ENCODE measurements at places on chromosomes 13 and 19. TPM values are rescaled to one million over a fixed set of nuclear protein-coding genes. Genes with fewer than 3 reads are reported as not detected.
A peak's percentile ranks its signal among the peaks of the same experiment; 100 is the strongest.

DNA sequence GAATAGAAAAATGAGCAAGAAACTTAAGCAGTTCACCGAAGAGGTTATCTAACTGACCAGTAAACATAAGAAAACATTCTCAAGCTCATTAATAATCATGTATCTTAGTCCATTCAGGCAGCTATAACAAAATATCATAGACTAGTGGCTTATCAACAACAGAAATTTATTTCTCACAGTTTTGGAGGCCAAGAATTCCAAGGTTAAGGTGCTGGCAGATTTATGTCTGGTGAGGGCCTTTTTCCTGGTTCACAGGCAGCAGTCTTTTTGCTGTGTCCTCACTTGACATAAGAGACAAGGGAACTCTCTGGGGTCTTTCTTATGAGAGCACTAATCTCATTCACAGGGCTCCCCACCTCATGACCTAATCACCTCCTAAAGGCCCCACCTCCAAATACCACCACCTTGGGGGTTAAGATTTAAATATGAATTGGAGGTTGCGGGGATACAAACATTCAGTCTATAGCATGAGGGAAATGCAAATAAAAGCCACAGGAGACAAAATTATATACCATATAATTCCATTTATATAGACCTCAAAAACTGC, 123.6 kb downstream of the ZAR1L start:
- no peak for DNase-seq
- no peaks in the 10 kb centered on the region for H3K4me1 ChIP-seq
- H3K27ac ChIP-seq = no peak overlapping the region

GRCh38 chr13:95564091-95564490, 11.6 kb downstream of the CLDN10 start:
- no peaks in the 10 kb centered on the region for H3K4me1 ChIP-seq
- no peaks in the 10 kb centered on the region for H3K36me3 ChIP-seq
- no peaks in the 10 kb centered on the region for H3K27me3 ChIP-seq
- no peak for DNase-seq
- H3K4me3 ChIP-seq = no peak overlapping the region
- H3K27ac ChIP-seq = no peak overlapping the region

DNA sequence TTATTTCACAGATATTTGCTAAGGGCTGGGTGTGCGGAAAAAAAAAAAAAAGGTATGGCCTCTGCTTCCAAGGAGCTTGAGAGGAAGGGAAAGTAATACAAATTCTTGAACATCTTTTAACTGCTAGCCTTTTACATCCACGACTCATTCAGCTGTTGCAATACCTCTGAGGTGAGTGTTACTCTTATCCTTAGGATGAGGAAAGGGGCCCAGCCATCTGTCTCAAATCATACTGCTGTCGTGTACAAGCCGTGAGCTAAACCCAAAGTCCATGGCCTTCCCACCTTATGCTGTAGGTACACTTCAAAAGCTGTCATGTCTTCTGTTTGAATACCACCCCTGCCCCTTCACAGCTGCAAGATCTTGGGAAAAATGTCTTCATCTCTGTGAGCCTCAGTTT, 146.8 kb downstream of the KCNRG start:
- no peaks in the 10 kb centered on the region for H3K4me1 ChIP-seq
- H3K36me3 ChIP-seq = no peaks in the 10 kb centered on the region
- no peaks in the 10 kb centered on the region for H3K27me3 ChIP-seq
- H3K27ac ChIP-seq = no peak overlapping the region
- H3K4me3 ChIP-seq = no peak overlapping the region

PROZ gene
- total RNA-seq = not detected

- H3K4me1 ChIP-seq = no peaks in the 10 kb centered on the region
- DNase-seq = no peak
- H3K27ac ChIP-seq = no peak overlapping the region
- no peak overlapping the region for H3K4me3 ChIP-seq
- no peaks in the 10 kb centered on the region for H3K27me3 ChIP-seq
Observed at GRCh38 chr13:50829896-50830295, 13.6 kb downstream of the DLEU7 start.

DNA sequence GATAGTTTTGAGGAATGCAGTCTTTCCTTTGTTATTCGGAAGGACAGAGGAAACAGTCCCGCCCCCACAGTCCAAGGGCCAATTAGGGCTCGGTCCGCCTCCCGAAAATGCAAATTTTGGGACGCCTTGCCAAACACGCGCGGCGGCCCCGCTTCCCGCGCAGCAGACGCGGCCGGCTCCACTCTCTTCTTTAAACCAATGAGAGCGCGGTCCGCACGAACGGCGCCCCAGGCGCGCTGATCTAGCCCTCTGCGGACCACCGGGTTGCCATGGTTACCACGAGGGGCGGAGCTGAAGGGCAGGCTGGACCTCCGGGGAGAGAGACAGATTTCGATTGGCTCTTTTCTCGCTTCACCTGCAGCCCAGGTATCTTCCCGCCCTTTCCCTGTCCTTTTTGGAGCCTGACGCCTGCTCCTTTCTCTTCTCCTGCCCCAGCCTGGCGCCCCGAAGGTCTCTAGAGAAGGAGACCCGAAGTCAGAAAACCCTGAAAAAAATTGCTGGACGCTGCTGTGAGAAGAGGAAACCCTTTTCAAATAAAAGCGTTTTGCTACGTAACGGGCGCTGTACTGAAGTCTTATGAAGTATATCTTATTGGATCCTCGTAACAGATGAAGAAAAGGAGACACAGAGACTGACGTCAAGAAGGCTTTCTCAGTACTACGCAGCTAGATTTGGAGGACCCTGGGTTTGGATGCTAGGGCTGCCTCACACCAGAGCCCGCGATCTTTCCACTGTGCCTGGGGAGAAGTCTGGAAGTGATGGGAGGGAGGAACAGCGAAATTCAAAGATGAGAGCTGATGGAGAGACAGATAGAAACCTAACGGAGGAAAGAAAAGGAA, 2.0 kb downstream of the PTH2 start:
- peaks cover 12% of the 10 kb centered on the region for H3K27me3 ChIP-seq
- no peak overlapping the region for H3K4me3 ChIP-seq
- DNase-seq = no peak

- peaks cover 19% of the 10 kb centered on the region for H3K36me3 ChIP-seq
- H3K27ac ChIP-seq = no peak overlapping the region
- no peak overlapping the region for H3K4me3 ChIP-seq
- no peak for DNase-seq
Observed at GRCh38 chr13:51457086-51457815, 4.4 kb upstream of the INTS6 start.

DNA sequence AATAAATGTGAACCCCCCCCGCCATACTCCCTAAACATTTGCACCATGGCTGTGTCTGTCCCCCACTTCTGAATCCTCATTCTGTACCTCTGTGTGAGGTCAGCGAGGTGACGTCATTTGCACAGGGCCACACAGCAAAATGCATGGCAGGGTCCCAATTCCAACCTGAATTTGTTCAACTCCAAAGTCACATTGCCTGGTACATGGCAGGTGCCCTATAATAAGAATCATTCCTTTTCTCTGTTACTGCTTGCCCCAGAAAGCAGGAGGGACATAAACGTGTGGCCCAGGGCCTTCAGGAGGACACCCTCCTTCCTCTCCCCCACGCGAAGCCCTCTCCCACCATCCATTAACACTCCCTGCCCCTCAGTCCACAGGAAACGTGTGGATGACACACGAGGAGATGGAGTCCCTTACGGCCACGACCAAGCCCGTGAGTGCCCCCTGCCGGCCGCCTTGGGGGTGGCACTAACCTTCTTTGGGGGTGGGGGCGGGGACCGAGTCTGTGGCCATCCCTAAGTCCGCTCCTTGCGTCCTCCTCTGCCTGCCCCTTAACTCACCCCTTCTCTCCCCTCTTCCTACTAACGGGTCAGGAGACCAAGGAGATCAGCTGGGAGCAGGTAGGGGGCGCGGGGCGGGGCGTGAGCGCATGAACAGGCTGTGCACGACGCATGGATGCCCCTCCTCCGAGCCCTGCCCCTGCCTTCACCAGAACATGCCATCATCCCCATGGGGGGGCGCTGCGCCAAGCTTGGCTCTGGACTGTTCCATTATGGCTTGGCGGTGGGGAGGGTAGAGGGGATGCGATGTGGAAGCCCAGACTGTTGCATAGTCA, 9.4 kb downstream of the HRC start:
- no peak overlapping the region for H3K4me3 ChIP-seq
- no peaks in the 10 kb centered on the region for H3K36me3 ChIP-seq
- peak; percentile 77 for DNase-seq

- no peak overlapping the region for H3K4me3 ChIP-seq
- H3K27me3 ChIP-seq = no peaks in the 10 kb centered on the region
- DNase-seq = no peak
- no peaks in the 10 kb centered on the region for H3K4me1 ChIP-seq
- peaks cover 22% of the 10 kb centered on the region for H3K36me3 ChIP-seq
Observed at GRCh38 chr19:3520166-3521103, 14.3 kb downstream of the FZR1 start.

GRCh38 chr19:2148482-2149135, 2.8 kb downstream of the AP3D1 start:
- peaks cover 13% of the 10 kb centered on the region for H3K4me1 ChIP-seq
- H3K4me3 ChIP-seq = no peak overlapping the region
- H3K36me3 ChIP-seq = peaks cover 10% of the 10 kb centered on the region
- no peaks in the 10 kb centered on the region for H3K27me3 ChIP-seq
- H3K27ac ChIP-seq = no peak overlapping the region

GPR4 gene
- total RNA-seq = not detected

GRCh38 chr13:113506871-113507388, 16.4 kb upstream of the DCUN1D2 start:
- H3K4me1 ChIP-seq = no peaks in the 10 kb centered on the region
- H3K36me3 ChIP-seq = peaks cover 12% of the 10 kb centered on the region
- no peak for DNase-seq
- no peaks in the 10 kb centered on the region for H3K27me3 ChIP-seq

DNA sequence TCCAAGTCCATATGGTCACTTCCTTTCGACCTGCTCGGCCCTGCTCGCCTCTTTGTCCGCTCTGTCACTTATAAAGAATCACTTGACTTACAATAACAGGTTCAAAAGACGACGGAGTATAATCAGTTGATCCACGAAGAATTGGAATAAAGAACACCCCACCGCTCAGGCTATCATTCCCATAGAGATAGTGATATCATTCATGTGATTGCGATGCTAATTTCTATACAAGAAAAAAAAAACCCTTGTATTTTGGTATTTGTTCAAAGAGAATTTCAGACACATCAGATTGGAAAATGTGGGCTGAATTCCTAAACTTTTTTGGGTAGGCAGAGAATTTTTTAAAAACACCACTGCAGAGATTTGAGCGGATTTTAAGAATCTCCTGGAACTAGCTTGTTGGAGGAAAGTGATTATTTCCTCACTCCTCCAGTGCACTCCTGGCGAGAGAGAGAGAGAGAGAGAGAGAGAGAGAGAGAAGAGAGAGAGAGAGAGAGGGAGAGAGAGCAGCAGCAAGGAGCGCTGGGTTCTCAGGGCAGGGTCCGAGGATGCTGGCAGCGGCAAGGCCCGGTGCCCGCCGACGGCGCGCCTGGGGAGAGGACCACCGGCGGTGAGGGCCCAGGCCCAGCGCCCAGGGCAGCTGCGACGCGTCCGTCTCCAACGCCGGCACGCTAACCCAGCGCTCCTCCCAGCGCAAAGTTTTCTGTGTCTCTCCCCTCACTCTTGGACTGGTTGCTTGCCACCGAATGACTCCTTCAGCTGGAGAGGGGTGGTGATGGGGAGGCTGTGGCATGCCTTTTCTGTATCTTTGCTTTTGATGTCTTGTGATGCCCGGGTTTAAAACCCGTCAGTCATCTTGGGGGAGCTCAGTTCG, 149.0 kb upstream of the ZNF536 start:
- H3K36me3 ChIP-seq = no peaks in the 10 kb centered on the region
- no peak overlapping the region for H3K27ac ChIP-seq
- H3K4me3 ChIP-seq = no peak overlapping the region
- no peak for DNase-seq
- peaks cover 57% of the 10 kb centered on the region for H3K27me3 ChIP-seq

P2RY11 gene
- total RNA-seq = 63.8 TPM

DNA sequence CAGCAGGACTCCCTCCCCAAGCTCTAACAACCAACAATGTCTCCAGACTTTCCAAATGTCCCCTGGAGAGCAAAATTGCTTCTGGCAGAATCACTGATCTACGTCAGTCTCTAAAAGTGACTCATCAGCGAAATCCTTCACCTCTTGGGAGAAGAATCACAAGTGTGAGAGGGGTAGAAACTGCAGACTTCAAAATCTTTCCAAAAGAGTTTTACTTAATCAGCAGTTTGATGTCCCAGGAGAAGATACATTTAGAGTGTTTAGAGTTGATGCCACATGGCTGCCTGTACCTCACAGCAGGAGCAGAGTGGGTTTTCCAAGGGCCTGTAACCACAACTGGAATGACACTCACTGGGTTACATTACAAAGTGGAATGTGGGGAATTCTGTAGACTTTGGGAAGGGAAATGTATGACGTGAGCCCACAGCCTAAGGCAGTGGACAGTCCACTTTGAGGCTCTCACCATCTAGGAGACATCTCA, 6.2 kb upstream of the CEACAM5 start:
- no peak overlapping the region for H3K27ac ChIP-seq
- no peaks in the 10 kb centered on the region for H3K36me3 ChIP-seq
- H3K4me1 ChIP-seq = peaks cover 7% of the 10 kb centered on the region
- no peak for DNase-seq
- H3K4me3 ChIP-seq = no peak overlapping the region

DNA sequence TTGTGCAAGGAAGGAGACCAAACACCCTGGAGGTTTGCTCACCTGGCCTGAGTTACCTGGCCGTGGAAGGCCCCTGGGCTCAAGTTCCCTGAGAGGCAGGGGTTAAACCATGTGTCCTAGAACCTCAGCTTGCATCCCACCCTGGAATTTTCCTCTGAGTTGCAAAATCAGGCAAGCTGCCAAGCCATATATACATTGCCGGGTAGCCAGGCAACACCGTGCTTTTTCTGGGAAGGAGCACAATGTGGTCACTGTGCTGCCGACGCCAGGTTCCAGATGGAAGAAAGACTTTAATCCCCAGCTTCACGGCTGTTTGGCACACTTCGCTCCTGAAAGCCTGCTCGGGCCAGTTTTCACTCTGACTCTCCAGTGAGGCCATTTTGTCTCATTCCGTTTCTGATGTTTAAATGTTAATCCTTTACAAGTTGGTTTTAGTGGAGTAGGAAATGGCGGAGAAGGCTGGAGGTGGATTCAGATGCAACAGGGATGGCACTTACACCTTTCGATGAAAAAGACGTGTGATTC, 60.1 kb upstream of the PEG3 start:
- H3K36me3 ChIP-seq = no peaks in the 10 kb centered on the region
- no peaks in the 10 kb centered on the region for H3K4me1 ChIP-seq
- no peak overlapping the region for H3K4me3 ChIP-seq
- no peak for DNase-seq
- no peak overlapping the region for H3K27ac ChIP-seq
- no peaks in the 10 kb centered on the region for H3K27me3 ChIP-seq

Measured in T-cell (primary cell).